ENCODE measurements at places on chromosomes 11 and 22. TPM values are rescaled to one million over a fixed set of nuclear protein-coding genes. Genes with fewer than 3 reads are reported as not detected.

TEX12 gene
- 0.32 TPM for total RNA-seq

CREB3L1 gene
- total RNA-seq: not detected

DEPDC7 gene
- total RNA-seq: 1.2 TPM

DRICH1 gene
- total RNA-seq: 0.90 TPM

SAA2 gene
- not detected for total RNA-seq

OR8D1 gene
- total RNA-seq: not detected

POU2AF2 gene
- not detected for total RNA-seq

DTX4 gene
- total RNA-seq: not detected

USH1C gene
- total RNA-seq: not detected

GGTLC3 gene
- total RNA-seq: not detected

LMO1 gene
- total RNA-seq: not detected

SAA4 gene
- total RNA-seq: not detected

LYVE1 gene
- not detected for total RNA-seq

VWCE gene
- 7.7 TPM for total RNA-seq

GRM5 gene
- total RNA-seq: not detected

ROBO4 gene
- not detected for total RNA-seq

PIM3 gene
- total RNA-seq: 209 TPM

OR51B5 gene
- total RNA-seq: 0.30 TPM

KRTAP5-10 gene
- not detected for total RNA-seq

OR4D5 gene
- not detected for total RNA-seq

CTSF gene
- total RNA-seq: 6.3 TPM

FGF19 gene
- total RNA-seq: 0.35 TPM

CHADL gene
- total RNA-seq: 0.55 TPM

PATE4 gene
- not detected for total RNA-seq

LRRC10B gene
- total RNA-seq: not detected

MS4A8 gene
- total RNA-seq: not detected

PTPN5 gene
- not detected for total RNA-seq

NEAT1 gene
- 1,151 TPM for total RNA-seq

TRIM22 gene
- total RNA-seq: 180 TPM

SYT8 gene
- total RNA-seq: not detected

MMP12 gene
- total RNA-seq: not detected

PDGFB gene
- total RNA-seq: 4.6 TPM

IGSF22 gene
- 0.39 TPM for total RNA-seq

BIRC3 gene
- total RNA-seq: 123 TPM

CARD10 gene
- total RNA-seq: not detected
